ENCODE measurements at places on chromosomes 7 and 10. TPM values are rescaled to one million over a fixed set of nuclear protein-coding genes. Genes with fewer than 3 reads are reported as not detected.

The NPTX2 gene
- 3.3 TPM for polyA plus RNA-seq

The SGCE gene
- 101 TPM for polyA plus RNA-seq

The SLC16A9 gene
- polyA plus RNA-seq: 27.8 TPM

The MOGAT3 gene
- polyA plus RNA-seq: 0.92 TPM

The TYW1B gene
- polyA plus RNA-seq: 8.1 TPM

The PAPOLB gene
- 0.13 TPM for polyA plus RNA-seq

The PLAC9 gene
- 15.2 TPM for polyA plus RNA-seq

The DENND2A gene
- polyA plus RNA-seq: 41.5 TPM

The TMEM196 gene
- not detected for polyA plus RNA-seq
